ENCODE measurements at places on chromosomes 3 and 15.
A peak's percentile ranks its signal among the peaks of the same experiment; 100 is the strongest.

DNA sequence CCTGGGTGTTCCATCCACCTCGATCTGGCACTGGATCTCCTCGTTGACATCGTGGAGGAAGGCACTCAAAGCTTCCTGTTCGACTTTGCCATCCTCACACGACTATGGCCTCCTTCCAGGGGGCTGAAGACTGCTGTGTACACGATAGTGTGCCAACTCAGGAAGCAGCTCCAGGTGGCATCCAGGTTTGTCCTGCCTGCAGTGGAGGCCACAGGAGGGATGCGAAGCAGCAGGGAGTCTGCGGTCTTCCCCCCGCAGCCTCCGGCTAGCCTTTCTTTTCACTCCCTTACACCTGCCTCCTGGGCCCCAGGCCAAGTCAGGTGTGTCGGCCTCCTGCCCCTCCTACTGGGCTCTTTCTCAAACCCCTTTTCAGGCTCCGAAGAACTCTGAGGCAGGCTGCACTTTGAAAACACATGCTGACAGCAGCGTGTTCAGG lies 32.2 kb downstream of the SYNM start:
- no peak for DNase-seq

- peak; percentile 83 for DNase-seq
Observed at GRCh38 chr15:99925661-99926461, 192.6 kb upstream of the LYSMD4 start.

- DNase-seq = no peak
Observed at GRCh38 chr3:191702121-191702520, 241.2 kb downstream of the PYDC2 start.

DNA sequence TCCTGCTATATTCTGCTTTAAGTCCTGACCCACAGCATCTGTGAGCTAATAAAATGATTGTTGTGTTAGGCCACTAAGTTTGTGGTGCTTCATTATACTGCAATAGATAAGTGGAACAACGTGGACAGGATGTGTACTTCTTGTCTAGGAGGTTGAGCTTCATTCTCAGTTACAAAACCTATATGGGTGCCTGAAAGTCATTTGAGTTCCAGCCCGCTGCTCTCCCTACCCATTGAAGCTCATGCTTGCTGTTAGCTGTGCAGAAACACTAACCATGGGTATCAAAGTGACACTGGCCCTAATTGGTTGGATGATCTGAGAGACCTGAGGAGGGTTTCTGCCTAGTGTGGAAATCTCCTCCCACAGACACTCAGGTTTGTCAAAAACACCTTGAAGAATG lies 357.2 kb downstream of the PDCD6IP start:
- DNase-seq = no peak

- no peak for DNase-seq
Observed at GRCh38 chr15:75663931-75664421, 16.3 kb downstream of the SNX33 start.

GRCh38 chr15:77607894-77608261 lies 24.8 kb downstream of the LINGO1 start:
- DNase-seq = no peak

- no peak for DNase-seq
Observed at GRCh38 chr3:183539811-183540210, 15.7 kb downstream of the KLHL6 start.

DNA sequence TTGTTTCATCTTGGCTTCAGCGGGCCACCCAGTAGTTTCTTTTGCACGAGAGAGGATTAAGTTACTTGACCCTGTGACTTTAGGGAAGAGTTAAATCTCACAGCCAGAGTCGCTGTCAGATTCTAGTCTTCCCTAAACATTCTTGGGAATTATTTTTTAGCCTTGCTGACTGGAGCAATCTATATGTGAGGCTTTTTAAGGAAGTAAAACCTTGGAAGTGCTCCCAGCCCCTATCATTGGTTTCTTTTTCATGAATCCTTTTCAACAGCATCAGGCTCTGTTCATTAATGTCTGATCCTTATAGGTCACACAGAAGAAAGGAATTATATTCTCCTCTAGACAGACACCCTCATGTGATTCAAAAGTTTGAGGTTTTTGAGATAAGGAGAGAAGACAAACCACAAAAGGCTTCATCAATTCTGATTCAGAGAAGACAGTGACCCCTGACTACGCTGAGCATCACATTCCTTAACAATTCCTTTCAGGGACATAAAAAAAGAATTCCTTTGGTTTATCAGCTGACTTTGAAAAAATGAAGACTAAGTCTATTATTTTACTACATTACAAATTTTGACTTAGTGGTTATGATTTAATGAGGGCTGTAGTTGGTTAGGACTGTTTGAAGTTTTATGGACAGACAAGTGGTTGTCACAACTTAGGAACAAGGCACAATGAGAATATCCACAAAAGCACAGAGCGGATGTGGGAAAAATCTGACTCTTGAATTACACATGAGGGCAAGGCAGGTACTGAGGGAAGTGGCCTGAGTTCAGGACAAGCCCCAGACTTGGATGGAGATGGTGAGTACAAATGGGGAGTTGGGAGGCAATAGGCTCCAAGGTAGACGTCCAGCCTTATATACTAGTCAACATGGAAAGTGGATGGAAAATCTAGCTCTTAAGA lies 171.1 kb upstream of the STT3B start:
- DNase-seq = no peak

DNA sequence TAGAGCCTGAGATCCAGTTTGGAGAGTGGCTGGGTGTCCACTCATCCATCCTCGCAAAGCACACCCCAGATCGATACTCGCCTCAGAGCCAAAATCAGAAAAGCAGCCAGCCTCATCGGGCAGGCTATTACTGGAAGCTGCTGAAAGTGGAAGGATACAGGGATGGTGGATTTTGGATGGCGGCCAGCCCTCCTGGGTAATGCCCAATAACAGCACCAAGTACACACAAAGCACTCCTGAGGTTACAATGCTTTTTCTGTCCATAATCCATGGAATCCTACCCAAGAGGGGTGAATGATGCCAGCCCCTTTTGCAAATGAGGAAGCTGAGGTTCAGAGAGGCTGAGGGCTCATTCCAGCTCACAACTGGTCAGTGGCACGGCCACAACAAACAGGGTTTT lies 93.1 kb upstream of the SLC6A11 start:
- peak; percentile 33 for DNase-seq

DNA sequence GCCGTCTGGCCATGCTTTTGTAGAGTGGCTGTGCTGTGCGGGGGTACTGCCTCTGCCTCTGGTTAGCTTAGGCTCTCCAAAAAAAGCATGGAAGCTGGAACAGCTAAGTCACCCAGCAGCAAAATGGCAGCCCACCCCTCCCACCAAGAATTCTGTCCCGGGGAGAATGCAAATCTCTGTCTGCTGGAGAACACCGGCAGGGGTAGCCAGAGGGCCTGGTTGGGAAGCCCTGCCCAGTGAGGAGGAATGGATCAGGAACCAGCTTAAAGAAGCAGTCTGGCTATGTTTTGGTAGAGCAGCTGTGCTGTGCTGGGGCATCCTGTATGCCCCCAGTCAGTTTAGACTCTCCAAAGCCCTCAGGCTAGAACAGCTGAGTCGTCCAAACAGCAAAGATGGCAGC lies 56.2 kb upstream of the PTPRG start:
- DNase-seq = no peak

- DNase-seq = no peak
Observed at GRCh38 chr15:89299896-89300295, 34.7 kb downstream of the POLG start.

GRCh38 chr15:53354874-53355273 lies 404.6 kb downstream of the WDR72 start:
- DNase-seq = no peak

DNA sequence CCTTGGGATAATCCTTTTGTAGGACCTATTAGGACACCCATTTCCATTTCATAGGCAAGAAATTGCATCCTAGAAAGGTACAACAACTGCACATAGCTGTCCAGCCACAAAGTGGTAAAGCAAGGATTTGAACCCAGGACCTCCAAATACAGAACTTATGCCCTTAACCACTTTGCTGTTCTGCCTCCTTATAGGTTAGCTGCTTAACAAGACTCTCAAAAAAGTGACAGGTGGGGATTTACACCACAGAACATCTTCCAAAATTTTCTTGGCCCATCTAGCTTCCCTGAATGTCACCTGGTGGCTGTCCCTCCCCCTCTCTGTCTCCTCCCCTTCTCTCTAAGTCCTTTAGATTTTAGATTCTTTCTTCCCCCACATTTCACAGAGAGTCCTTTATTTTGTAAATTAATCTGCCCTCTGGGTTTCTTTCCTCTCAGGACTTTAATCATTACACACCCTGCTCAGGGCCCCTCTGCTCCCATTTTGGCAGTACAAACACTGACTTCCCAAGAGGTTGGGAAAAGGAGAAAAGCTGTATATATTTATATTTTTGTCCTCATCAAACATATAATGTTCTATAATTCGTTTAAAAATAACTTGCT lies 120.6 kb downstream of the CPNE4 start:
- DNase-seq = no peak

GRCh38 chr3:178393146-178393545 lies 143.1 kb upstream of the KCNMB2 start:
- no peak for DNase-seq

DNA sequence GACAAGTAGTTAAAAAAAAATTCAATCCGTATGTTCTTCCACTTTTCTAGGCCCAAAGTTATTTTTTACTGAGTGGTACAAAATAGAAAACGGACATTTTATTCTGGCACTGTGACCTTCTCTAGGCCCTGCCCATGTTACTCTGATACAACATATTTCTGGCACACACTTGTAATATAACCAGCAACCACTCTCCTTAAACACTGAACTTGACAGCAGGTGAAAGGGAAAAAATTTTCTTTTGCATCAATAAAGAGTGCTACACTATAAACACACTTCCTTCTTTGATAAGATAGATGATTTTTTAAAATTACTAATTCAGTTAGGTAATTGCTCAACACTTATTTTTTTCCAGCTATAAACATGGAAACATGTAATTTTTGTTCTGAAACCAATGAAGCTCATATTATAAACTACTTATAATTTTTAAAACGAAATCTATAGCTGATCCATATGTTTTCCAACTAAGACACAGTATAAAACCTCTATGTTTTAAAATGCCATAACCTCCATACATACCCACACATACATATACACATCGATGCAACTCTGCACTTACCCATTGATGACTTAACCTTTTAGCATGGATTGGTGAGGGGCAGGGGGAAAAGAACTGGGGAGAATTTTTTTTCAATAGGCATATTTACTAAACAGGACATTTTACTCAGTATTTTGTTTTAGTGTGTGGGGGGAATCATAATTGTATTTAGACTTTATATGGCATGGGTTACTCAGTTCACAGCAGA lies 5.3 kb upstream of the CTNNB1 start:
- DNase-seq = no peak

- DNase-seq = no peak
Observed at GRCh38 chr3:42192334-42193200, 73.4 kb downstream of the CCK start.

- no peak for DNase-seq
Observed at GRCh38 chr15:87896936-87897335, 359.6 kb downstream of the NTRK3 start.

- DNase-seq = no peak
Observed at GRCh38 chr15:34481370-34481769, 43.8 kb upstream of the GOLGA8A start.

DNA sequence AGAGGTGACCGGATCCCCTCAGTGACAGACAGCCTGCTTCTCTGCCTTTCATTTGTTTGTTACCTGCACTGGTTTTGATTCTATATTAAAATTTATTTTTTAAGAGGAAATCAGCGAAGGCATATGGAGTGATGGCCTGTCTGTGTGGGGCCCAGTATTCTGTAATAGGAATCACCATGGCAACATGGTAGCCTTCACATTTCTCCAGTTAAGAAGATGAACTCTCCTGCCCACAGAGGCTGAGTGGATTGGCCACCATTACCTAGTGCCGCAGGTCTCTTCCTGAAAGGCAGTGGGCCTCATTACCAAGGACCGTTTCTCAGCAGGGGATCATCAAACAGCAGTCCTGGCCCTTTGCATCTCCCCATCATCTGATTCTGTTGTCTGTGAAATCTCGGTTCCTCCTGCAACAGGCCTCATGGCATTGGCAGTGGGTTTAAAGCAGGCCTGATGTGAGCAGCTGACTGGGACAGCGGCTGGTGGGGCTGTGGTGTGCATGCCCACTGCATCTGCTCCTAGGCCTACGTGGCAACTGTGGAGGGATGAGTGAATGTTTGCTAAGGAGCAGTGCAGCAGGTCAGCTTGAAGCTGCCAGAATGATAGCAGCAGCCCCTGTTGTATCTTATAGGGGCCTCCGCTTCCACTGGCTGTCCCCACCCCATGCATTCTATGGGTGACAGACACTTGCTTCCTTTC lies 114.5 kb downstream of the CHCHD6 start:
- no peak for DNase-seq

DNA sequence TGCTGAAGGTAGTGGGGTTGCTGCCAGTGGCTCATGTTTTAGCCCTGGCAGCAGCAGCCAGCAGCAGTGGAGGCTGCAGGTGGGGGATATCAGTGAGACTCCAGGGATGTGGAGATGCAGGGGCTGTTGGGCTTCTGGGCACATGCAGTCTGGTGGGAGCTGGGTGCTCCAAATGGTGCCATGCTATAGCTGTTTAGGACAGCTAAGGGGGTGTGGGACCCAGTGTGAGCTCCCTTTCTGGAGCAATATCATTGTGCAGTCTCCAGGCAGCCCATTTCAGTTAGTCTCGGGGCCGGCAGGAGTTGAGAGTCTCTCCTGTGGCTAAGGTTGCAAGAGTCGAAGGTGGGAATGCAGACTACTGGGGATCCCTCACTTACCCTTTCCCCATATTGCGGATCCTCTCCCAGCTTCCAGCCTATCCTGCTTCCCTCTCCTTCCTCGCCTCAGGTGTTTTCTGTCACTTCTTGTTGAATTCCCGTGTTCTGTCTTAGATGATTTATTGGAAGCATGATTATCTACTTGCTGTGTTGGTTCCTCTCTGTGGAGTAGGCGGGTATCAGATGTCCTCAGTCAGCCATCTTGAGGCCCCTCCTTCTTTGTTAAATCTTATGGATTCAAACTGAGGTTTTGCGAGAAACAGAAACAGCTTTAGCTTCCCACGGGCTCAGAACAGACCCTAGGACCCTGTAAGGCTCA lies 112.0 kb downstream of the FAM43A start:
- peak; percentile 8 for DNase-seq

- DNase-seq = no peak
Observed at GRCh38 chr3:48429960-48430707, at the start of gene PLXNB1. PLXNB1 (minus strand) TSS chr3:48430086; CDS start chr3:48424611, 5,475 bp downstream.

GRCh38 chr3:195727606-195728195 lies 6.9 kb downstream of the MUC20 start:
- DNase-seq = no peak

GRCh38 chr15:31296646-31297574 lies 29.7 kb upstream of the KLF13 start:
- DNase-seq = peak; percentile 65

GRCh38 chr3:28575746-28576613 lies 227.4 kb upstream of the AZI2 start:
- no peak for DNase-seq

Measured in coronary artery (tissue), 2 donors.